Tibial artery (tissue), 4 donors: ENCODE measurements at places on chromosomes 6 and 20.

GRCh38 chr20:9506964-9507369 lies 7.4 kb upstream of the LAMP5 start:
- H3K4me1 ChIP-seq, result peaks cover 14% of the 10 kb centered on the region
- H3K27ac ChIP-seq, result no peak overlapping the region
- H3K27me3 ChIP-seq, result no peaks in the 10 kb centered on the region

GRCh38 chr20:20085071-20085470 lies 32.7 kb downstream of the CFAP61 start:
- peak overlapping the region; percentile 76 for H3K27ac ChIP-seq
- no peaks in the 10 kb centered on the region for H3K27me3 ChIP-seq
- H3K4me1 ChIP-seq, result peaks cover 44% of the 10 kb centered on the region
- peak; percentile 80 for DNase-seq

DNA sequence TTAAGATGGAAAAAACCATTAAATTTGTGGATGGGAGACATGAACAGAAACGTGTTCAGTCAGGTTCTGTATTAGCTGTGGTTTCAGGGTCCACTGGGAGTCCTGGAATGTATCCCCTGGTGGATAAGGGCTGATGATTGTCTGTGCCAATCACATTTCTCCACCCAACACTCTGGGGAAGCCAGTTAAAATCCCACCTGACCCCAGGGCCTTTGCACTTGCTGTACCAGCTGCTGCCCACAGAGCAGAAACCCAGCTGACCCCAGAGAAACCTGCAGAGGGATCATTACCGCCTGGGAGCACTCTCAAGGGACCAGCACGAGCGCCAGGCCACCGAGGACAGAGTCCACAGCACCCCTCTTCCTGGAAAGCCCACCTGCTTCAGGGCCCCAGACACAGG lies 260.7 kb downstream of the PREX1 start:
- H3K27me3 ChIP-seq, result peaks cover 38% of the 10 kb centered on the region
- DNase-seq, result no peak
- no peak overlapping the region for H3K4me3 ChIP-seq
- no peak overlapping the region for H3K27ac ChIP-seq
- no peaks in the 10 kb centered on the region for H3K36me3 ChIP-seq
- H3K4me1 ChIP-seq, result no peaks in the 10 kb centered on the region

DNA sequence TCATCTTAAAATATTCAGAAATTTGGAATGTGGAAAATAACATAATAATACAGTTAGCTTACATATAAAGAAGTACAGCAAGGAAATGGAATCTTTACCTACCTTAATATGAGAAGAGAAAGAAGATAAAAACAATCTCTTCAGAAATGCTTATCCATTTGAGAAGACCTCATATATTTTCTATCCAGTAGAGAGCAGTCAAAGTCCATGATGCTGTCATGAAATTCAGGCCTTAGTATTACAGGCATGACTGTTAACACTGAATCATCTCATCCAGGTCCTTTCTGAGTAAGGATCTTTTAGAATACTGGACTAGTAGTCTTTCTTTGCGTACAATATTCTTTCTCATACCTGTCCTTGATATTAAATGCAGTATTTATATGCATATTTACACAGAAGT lies 713.4 kb downstream of the CD109 start:
- no peaks in the 10 kb centered on the region for H3K36me3 ChIP-seq
- DNase-seq, result no peak
- H3K4me1 ChIP-seq, result no peaks in the 10 kb centered on the region
- H3K4me3 ChIP-seq, result no peak overlapping the region
- no peak overlapping the region for H3K27ac ChIP-seq

- H3K4me1 ChIP-seq, result no peaks in the 10 kb centered on the region
- no peak overlapping the region for H3K4me3 ChIP-seq
- H3K36me3 ChIP-seq, result no peaks in the 10 kb centered on the region
- H3K27me3 ChIP-seq, result no peaks in the 10 kb centered on the region
Measured at GRCh38 chr6:146944809-146945208, 259.4 kb upstream of the STXBP5 start.

DNA sequence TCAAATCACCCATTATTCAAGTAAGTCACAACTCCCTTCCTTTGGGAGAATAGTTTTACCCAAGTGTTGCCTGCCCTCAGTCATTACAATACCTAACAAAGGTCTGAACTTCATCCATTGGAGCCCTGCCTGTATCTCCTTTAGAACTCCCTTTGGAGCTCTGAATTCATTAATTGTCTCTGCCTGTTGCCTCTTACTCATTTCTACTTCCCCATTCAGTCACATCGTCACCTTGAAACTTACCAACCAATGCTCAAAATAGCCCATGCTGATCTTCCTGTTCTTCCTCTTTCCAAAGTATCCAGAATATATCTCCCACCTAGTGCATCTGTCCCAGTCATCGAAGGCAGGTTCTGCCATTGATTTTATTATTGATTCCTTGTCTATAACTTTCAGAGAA lies 120.7 kb upstream of the ADGRF1 start:
- DNase-seq, result no peak
- no peaks in the 10 kb centered on the region for H3K4me1 ChIP-seq
- no peak overlapping the region for H3K4me3 ChIP-seq
- H3K27me3 ChIP-seq, result no peaks in the 10 kb centered on the region

DNA sequence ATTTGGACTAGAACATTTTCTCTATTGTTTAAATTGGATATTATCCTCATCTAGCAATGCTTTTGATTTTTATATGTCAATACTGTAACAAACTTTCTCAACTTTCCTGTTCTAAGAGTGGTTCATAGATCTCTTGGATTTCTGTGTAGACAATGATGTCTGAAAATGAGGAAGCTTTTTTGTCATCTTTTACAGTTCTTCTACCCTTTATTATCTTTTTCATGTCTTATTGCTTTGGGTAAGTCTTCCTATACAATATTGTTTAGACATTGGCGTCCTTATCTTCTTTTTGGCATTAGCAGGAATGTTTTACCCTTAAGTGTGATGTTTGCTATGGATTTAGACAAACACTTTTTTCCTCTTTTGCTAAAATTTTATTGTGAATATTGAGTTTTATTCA lies 91.5 kb upstream of the MTHFD1L start:
- no peaks in the 10 kb centered on the region for H3K36me3 ChIP-seq
- DNase-seq, result no peak
- no peak overlapping the region for H3K4me3 ChIP-seq
- no peaks in the 10 kb centered on the region for H3K4me1 ChIP-seq

DNA sequence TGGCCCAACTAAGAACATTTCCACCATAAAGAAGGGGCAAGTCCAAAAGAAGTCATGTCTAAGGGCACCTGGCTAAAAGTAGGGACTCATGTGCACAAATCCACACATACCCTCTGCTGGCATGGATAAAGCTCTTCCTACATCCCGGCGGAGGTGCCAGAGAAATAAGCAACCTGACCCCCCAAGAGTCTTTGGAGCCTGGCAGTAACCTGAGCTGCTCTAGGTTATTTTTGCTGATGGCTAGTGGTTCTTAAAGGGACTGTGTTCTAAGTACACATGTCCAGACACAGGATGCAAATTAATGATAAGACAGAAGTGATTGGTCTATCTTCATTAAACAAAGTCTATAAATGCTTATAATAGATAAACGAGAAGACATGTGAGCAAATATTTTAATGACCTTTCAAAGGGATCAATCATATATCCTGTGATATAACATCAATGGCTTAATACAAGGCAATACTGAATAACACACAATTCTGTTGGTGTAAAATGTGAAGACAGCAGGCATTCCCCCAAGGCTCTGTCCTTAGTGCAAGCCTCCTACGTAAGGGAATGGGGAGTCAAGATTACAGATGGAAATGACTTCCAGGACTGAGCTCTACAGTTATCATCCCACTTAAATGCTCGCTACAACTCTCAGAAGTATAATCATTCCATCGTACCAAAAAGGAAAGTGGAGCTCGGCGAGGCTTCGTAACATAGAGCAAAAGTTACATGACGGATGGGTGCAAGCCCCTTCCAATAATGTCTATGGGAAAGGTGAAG lies 52.5 kb downstream of the HIVEP2 start:
- no peak overlapping the region for H3K4me3 ChIP-seq
- H3K27ac ChIP-seq, result no peak overlapping the region
- peaks cover 6% of the 10 kb centered on the region for H3K4me1 ChIP-seq
- DNase-seq, result no peak
- H3K27me3 ChIP-seq, result no peaks in the 10 kb centered on the region
- no peaks in the 10 kb centered on the region for H3K36me3 ChIP-seq

GRCh38 chr6:96469312-96469711 lies 52.3 kb upstream of the UFL1 start:
- H3K4me1 ChIP-seq, result no peaks in the 10 kb centered on the region
- H3K27ac ChIP-seq, result no peak overlapping the region
- DNase-seq, result no peak

DNA sequence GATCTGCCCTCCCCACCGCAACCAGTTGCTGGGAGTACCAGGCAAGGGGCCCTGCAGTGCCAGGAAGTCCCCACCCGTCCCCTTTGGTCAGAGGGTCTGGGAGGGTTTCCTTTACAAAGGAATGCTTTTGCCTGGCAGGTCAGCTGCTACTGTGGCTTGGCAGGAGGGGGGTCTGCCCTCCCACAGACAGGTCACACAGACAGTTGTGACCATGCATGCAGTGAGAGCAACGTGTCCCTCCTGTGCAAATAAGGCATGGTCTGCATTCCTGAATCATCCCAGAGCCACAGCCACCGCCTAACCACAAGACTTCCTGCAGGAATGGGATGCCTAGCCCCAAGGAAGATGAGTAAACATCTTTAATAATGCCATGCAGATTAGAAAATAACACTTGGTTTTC lies 439 bp upstream of the F13A1 start:
- H3K4me1 ChIP-seq, result no peaks in the 10 kb centered on the region
- peaks cover 14% of the 10 kb centered on the region for H3K27me3 ChIP-seq
- DNase-seq, result no peak
- no peak overlapping the region for H3K4me3 ChIP-seq

DNA sequence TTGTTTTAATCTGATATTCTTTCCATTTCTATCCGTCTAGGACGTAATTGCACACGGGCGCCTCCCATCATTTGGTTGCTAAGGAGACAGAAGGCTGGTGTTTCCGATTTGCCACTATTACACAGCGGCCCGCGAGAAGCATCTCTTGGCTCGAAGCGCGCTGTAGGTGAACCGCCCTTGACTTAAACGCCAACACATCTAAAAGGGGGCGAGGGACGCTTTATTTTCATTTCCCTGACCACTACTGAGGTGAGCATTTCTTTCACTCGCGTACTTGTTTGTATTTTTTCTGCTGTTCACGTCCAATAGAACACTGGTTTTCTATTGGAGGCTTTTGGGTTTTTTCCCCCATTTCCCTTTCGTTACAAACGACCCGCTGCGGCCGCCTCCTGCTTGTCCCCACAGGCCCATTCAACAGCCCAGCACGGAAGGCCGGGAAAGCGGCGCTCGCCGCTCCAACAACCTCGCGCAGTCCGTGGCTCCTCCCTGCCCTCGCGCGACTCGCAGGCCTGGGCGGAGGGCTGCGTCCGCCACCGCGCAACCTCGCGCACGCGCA lies 505 bp upstream of the WRNIP1 start:
- peaks cover 16% of the 10 kb centered on the region for H3K4me1 ChIP-seq
- H3K27ac ChIP-seq, result peak overlapping the region; percentile 86
- peak overlapping the region; percentile 57 for H3K4me3 ChIP-seq
- H3K36me3 ChIP-seq, result no peaks in the 10 kb centered on the region
- no peaks in the 10 kb centered on the region for H3K27me3 ChIP-seq

DNA sequence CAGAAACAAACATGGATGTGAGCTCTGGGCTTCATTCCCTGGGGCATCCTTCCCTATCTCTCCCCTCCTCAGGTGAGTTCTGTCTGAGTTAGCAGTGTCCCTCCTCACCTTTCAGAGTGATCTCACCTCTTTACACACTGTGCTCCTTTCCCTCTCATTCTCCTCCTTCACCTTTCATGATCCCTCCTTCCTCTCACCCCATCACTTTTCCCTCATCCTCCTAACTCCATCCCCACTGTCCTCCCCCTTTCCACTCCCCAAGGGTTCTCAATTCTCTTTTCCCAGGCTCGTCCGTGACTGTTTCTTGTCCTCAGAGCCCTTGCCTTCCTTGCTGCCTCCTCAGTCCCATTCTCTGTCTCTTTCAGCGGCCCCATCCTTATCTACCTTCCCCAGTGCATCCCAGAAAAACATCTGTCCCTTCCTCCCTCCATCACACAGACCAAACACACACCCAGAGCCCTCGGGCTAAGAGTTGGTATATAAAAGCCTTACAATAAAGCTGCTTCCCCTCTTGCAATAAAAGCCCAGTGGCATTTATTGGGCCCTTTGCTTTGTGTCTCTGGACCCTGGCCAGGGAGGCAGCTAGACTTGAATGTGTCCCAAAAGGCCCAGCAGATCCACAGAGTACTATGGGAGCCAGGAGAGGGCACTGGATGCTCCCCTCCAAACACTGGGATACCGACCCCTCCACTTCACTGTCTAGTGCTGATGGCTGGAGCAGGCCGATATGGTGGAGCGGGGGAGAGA lies 1.9 kb downstream of the RNF39 start:
- peaks cover 28% of the 10 kb centered on the region for H3K4me1 ChIP-seq
- H3K27me3 ChIP-seq, result no peaks in the 10 kb centered on the region
- no peak overlapping the region for H3K27ac ChIP-seq
- DNase-seq, result no peak

DNA sequence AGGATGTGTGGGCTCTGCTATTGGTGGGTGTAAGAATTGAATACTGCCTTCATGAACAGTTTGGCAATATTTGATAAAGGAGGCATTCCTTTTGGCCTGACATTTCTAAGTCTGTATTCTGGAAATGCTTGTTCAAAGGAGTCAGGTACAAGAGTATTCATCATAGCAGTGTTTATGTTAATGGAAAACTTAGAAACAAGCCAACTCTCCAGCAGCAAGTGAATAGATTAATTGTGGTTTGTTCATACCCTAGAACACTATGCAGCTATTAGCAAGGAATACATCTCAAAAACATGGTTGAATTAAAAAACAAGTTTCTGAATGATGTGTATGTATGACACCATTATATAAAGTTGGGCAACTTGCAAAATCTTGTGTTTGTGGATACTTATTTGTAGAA lies 195.8 kb downstream of the ZFAND3 start:
- no peaks in the 10 kb centered on the region for H3K36me3 ChIP-seq
- H3K27ac ChIP-seq, result no peak overlapping the region
- no peak for DNase-seq
- no peaks in the 10 kb centered on the region for H3K4me1 ChIP-seq

DNA sequence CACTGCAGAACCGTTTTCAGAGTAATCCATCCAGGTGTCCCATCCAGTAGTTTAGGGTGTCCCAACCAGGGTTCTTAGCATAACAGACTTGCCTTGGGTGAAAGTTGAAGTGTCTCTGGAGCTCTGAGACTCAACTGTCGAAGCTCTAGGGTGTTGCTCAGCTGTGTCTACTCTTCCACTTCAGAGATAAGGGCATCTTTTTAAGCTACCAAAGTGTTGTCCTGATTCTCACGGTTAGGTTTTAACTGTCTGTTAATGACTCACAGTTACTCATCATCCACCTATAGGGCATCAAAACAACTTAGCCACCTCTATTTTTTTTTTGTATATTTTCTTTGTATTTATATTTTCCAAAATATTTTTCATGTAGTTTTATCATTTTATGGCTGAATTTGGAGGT lies 36.9 kb upstream of the TBX18 start:
- no peak for DNase-seq
- no peak overlapping the region for H3K27ac ChIP-seq
- no peaks in the 10 kb centered on the region for H3K4me1 ChIP-seq
- no peaks in the 10 kb centered on the region for H3K27me3 ChIP-seq

DNA sequence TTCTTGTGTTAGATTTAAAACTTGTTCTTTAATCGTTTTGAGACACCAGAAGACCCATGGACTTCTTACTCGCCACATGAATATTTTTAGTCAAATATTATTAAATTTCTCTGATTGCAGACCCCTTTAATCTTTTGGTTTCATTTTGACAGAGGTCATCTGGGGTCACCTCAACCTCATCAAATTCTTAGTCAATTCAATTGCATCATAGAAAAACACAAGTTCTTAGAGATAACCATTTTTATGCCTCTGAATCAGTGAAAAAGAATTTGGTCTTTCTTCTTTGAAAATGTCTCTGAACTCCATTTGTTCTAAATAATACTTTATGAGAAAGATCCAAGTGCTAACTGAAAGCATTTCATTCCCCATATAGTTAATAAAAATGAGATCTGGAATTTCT lies 55.2 kb upstream of the CBLN4 start:
- no peak overlapping the region for H3K4me3 ChIP-seq
- DNase-seq, result no peak
- H3K4me1 ChIP-seq, result no peaks in the 10 kb centered on the region
